Activated naive CD8-positive, alpha-beta T cell treated with anti-CD3 and anti-CD28 coated beads, Interleukin-2, amount 50 U/mL, for 24 hours (primary cell): ENCODE measurements at places on chromosomes 5 and 9.

DNA sequence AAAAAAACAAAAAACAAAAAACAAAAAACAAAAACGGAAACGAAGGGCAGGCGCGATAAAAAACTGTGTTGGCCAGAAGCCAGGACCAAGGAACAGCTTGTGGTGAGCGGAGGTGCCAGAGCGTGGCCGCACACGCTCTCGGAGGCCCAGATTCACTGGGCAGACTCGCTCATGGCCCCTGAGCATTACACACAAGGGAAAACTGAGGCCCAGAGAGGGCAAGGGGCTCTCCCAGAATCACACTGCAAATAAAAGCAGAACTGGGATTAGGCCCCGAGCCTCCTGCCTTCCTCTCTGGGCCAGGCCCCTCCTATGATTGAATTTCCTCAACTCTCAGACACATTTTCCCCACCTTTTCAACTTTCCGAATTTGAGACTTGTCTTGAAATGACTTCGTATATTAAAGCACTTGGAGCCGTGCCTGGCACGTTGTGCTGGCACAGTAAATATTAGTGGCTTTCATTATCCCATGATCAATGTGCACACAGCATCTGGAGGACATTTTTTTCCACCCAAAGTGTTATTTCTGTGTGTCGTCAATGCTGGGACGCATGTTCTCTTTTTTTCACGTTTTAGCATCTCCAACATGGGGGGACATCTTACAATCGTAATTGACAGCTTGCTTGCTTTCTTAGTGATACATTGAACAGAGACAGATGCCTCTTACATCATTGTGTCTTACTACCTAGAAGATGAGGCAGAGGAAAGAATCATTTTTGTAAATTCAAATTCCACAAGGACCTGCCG is 7.4 kb downstream of the FIBCD1 start:
- H3K27ac ChIP-seq: no peak overlapping the region
- no peak overlapping the region for H3K4me3 ChIP-seq
- H3K27me3 ChIP-seq: peaks cover 32% of the 10 kb centered on the region

DNA sequence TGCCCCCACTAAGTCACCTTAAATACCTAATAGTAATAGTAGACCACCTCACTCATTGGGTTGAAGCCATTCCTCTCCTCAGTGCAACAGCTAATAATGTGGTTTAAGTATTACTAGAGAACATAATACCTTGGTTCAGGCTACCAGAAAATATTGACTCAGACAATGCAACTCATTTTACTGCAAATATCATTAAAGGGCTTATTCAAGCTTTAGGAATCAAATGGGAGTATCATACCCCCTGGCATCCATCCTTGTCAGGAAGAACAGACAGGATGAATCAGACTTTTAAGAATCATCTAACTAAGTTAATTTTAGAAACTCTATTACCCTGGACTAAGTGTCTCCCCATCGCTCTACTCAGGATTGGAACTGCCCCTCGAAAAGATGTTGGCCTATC is 6.8 kb upstream of the RNF180 start:
- H3K27ac ChIP-seq: no peak overlapping the region
- H3K4me3 ChIP-seq: no peak overlapping the region
- H3K27me3 ChIP-seq: peaks cover 9% of the 10 kb centered on the region
- no peaks in the 10 kb centered on the region for H3K4me1 ChIP-seq
- DNase-seq: no peak

DNA sequence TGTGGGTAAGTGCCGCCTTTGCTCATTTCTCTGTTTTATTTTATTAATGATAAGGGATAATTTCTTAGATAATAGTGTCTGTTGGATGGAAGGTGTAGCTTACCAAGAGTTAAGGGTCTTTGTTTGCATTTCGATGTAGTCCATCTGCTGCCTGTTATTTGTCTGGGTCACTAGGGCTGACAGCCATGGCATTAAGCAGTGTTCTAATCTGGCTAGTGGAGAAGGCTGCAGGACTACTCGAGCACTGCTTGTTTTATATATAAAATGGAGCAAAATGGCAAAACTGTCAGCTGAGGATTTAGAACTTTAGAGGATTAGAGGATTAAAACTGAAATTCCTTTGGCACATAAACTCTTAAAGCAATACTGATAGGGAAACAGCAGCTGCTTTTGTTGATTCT is 67.5 kb downstream of the C7 start:
- no peak overlapping the region for H3K4me3 ChIP-seq
- no peak for DNase-seq
- no peaks in the 10 kb centered on the region for H3K36me3 ChIP-seq

- peak overlapping the region; percentile 45 for H3K27ac ChIP-seq
- H3K27me3 ChIP-seq: no peaks in the 10 kb centered on the region
- no peak for DNase-seq
- H3K36me3 ChIP-seq: peaks cover 71% of the 10 kb centered on the region
- H3K4me1 ChIP-seq: peaks cover 38% of the 10 kb centered on the region
- H3K4me3 ChIP-seq: no peak overlapping the region
Measured at GRCh38 chr5:141525653-141526052, 36.8 kb downstream of the PCDHGC5 start.

- no peak for DNase-seq
- no peak overlapping the region for H3K27ac ChIP-seq
- H3K27me3 ChIP-seq: no peaks in the 10 kb centered on the region
- no peaks in the 10 kb centered on the region for H3K36me3 ChIP-seq
- no peak overlapping the region for H3K4me3 ChIP-seq
Measured at GRCh38 chr5:79547982-79548381, 34.0 kb upstream of the HOMER1 start.

- no peak overlapping the region for H3K4me3 ChIP-seq
- no peaks in the 10 kb centered on the region for H3K4me1 ChIP-seq
- no peak for DNase-seq
Measured at GRCh38 chr9:84932915-84933527, 263.5 kb downstream of the NTRK2 start.

DNA sequence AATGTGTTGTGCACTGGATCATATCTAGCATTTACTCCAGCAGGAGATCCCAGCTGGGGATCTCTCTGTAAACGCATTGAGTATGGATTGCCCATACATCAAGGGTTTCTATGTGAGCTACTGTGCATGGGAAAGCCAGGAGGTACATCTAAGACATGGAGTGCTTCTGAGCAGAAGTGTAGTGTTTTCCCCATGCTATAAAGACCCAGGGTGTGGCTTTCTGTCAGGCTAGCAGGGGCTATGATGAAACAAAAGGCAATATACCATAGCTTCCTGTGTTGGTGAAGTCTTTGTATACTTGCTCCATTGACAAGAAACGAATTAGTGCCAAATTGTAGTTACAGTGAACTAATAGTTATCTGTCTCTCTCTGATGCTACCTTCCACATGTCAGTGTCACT is 329.3 kb upstream of the TLE4 start:
- no peaks in the 10 kb centered on the region for H3K36me3 ChIP-seq
- no peak overlapping the region for H3K27ac ChIP-seq
- no peak for DNase-seq
- no peaks in the 10 kb centered on the region for H3K4me1 ChIP-seq
- H3K27me3 ChIP-seq: peaks cover 4% of the 10 kb centered on the region
- H3K4me3 ChIP-seq: no peak overlapping the region

DNA sequence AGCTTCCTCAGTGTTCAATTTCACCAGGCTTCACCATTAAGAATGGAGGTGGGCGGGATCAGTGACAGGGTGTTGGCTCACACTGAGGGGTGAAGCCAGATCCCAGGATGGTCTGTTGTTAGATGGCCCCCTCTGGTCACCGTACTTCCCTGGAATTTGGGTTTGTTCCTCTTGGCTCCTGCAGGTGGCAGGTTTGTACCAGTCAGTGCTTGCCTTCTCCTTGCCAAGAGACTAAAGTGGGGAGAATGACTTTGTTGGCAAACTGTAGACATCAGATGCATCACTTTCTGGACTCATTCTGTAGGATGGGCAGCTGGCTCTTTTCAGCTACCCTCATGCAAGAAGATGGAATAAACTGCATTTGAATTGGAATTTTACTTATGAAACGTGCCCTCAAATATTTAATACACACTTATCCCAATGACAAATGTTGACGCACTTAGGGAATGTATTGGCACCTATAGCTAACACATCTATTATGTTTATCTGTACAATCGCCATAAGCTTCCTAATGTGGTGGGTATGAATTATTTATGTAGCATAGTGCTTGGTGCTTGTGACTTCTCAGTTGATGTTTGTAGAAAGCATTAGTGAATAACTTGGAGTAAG is 31.4 kb upstream of the ANKRD55 start:
- no peaks in the 10 kb centered on the region for H3K27me3 ChIP-seq
- peak; percentile 20 for DNase-seq
- H3K4me3 ChIP-seq: no peak overlapping the region
- H3K4me1 ChIP-seq: peaks cover 2% of the 10 kb centered on the region
- no peak overlapping the region for H3K27ac ChIP-seq
- no peaks in the 10 kb centered on the region for H3K36me3 ChIP-seq

GRCh38 chr5:15601853-15602252 is 101.9 kb downstream of the FBXL7 start:
- no peaks in the 10 kb centered on the region for H3K27me3 ChIP-seq
- no peaks in the 10 kb centered on the region for H3K36me3 ChIP-seq
- no peak overlapping the region for H3K4me3 ChIP-seq
- H3K27ac ChIP-seq: no peak overlapping the region
- no peak for DNase-seq

DNA sequence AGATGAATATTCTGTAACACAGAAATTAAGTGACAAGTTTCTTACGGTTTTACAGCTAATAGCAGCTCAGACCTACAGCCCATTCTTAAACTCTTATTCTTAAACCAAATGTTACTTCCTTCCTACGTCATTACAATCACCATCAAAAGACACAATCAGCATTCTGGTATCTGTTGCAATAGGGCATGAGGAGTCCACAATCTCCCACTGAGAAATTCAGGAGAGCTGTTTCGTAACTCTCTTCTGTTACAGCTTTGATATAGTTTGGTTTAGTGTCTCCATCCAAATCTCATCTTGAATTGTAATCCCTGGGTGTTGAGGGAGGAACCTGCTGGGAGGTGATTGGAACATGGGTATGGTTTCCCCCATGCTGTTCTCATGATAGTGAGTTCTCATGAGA is 163.4 kb downstream of the GAS1 start:
- DNase-seq: no peak
- no peaks in the 10 kb centered on the region for H3K36me3 ChIP-seq
- H3K4me1 ChIP-seq: no peaks in the 10 kb centered on the region
- H3K27ac ChIP-seq: no peak overlapping the region
- H3K4me3 ChIP-seq: no peak overlapping the region

- DNase-seq: no peak
- no peak overlapping the region for H3K27ac ChIP-seq
- H3K36me3 ChIP-seq: no peaks in the 10 kb centered on the region
Measured at GRCh38 chr9:2230362-2230761, 215.2 kb downstream of the SMARCA2 start.
